ENCODE measurements at places on chromosomes 4 and X.
A peak's percentile ranks its signal among the peaks of the same experiment; 100 is the strongest.

DNA sequence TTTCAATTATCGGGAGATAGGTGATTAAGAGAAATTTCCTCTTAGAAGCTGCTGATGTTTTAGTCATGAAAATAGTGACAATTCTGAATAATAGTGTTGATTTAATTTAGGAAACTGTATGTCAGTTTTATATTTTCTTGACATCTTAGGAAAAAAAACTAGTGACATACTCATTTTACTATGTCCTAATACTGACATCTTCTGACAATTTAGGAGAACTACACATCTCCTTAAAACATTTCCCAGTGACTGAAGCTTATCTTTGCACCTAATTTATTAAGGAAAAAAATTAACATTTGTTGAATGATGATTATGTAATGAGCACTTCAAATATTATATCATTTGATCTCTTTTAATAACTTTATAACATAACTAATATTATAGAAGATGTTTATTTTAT, 42.0 kb upstream of the RBMXL3 start:
- peak; percentile 34 for DNase-seq

- no peak for DNase-seq
These were observed 64.8 kb downstream of the CD40LG start for GRCh38 chrX:136712650-136713310.

- DNase-seq: no peak
These were observed 38.6 kb downstream of the AR start for GRCh38 chrX:67582436-67582835.

- DNase-seq: no peak
These were observed 411.4 kb downstream of the GPAT3 start for GRCh38 chr4:83947125-83947829.

DNA sequence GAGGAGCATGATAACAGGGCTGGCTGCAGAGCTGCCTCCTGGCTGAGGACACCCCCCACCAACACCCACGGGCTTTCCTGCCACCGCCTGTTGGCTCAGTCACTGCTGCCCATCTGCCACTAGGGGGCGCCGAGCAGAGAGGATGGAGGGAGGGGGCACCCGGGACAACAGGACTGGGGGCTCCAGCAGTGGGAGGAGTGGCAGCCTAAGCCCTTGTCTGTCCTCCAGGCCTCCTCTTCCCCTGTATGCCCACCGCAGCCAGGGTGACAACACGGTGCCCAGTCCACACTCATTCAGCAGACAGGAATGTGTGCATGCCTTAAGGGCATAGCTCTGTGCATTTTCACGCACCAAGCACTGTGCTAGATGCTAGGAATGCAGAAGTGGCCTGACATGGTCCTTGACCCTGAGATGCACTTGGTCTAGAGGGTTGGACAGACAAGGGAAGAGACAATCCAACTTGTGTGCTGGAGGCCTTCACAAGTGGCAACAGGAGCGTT, 149.9 kb downstream of the AMMECR1 start:
- no peak for DNase-seq

DNA sequence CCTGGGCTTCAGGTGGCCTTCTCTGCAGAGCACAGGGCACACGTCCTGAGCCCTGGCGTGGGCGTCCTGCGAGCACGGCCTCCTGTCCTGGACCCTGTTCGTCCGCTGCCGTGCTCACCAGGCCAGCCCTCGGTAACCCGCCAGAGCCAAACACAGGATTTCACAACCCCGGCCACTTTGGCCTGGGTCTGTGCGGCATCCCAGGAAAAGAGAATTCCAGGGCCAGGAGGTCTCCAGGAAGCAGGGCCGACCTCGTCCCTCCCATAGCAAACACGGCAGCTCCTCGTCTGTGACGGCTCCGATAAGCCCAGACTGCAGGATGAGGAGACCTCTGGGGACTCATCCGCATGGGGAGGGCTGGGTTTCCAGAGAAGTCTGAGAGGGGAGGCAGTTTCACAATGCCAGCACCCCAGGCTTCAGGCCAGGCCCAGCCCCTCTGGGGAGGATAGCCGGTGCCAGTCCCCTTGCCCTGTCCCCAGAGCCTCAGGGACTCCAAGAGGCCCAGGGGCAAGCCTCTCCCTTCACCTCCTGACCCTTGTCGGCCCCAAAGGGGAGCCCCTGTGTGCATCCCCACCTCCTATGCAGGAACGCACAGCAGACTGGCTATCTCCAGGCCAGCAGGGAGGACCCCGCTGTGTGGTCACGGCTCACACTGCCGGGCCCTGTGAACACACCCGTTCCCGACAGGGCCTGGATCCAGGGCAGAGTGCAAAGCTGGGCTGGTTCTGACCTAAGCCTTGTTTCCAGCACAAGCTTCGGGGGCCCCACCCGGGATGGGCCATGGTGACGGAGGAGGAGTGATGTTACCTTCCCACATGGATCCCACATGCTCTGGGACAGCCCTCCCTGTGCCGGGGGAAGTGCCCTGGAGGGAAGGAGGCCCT, 22.3 kb upstream of the HTRA3 start:
- no peak for DNase-seq

- peak; percentile 91 for DNase-seq
These were observed 12.7 kb downstream of the ART3 start for GRCh38 chr4:76087007-76087769.

GRCh38 chrX:40637687-40638086, 9.7 kb downstream of the CXorf38 start:
- no peak for DNase-seq

GRCh38 chrX:106300239-106300638, 132.1 kb downstream of the PWWP3B start:
- no peak for DNase-seq

- no peak for DNase-seq
These were observed 76.7 kb downstream of the TAB3 start for GRCh38 chrX:30812326-30812725.

DNA sequence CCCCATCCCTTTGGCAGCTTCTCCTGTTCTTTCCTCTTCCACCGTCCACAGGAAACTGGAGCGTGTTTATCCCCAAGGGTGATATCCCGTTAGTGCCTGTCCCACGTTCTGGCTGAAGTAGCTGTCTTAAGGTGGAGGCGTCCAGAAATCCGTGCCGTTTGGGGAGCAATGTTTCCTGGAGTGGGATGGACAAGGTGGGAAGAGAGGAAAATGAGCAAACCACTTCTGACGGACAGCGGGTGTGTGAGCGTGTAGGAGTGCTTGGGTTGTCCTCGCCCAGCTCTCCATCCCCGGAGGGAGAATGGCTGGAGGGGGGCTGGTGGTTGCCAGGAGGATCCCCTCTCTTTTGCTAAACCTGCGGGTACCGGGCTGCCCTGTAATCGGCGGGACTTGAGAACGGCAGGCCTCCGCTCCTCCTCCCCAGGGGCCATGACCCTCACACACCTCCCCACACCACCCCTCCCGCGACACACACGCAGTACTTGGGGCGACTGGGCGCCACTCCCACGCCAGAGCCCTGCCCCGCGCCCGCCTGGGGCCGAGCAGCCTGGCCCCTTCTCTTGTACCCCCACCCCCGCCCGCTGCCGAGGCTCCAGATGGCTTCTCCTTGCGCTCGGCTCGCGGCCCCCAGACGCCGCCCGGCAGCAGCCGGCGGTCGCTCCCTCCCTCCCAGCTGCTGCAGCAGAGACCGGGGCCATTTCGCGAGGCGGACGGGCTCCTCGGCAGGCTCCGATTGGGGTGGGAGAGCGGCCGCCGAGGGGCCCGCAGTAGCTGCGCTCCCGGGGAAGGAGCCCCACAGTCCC, 13.9 kb upstream of the PRDM8 start:
- DNase-seq: peak; percentile 36

- DNase-seq: no peak
These were observed 197.8 kb downstream of the AFF2 start for GRCh38 chrX:148698221-148698620.

- no peak for DNase-seq
These were observed 941.2 kb upstream of the TENM3 start for GRCh38 chr4:181301735-181302710.

DNA sequence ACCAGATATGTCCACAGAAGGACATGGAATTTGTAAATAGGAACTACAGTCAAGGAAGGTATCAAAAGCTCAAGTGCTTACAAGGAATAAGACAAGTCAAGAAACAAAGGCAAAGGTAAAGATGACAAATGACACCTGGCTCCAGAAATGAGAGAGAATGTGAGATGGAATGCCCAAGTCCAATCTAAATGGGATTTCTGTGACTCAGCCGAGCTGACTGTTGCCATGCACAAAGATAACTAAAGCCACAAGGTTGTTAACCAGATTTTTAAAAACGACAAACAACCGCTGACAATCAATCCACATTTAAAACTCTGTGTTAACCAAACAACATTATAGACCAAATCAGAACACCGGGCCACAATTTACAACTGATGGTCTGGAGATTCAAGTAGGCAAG, 1.1 kb downstream of the NFXL1 start:
- no peak for DNase-seq

DNA sequence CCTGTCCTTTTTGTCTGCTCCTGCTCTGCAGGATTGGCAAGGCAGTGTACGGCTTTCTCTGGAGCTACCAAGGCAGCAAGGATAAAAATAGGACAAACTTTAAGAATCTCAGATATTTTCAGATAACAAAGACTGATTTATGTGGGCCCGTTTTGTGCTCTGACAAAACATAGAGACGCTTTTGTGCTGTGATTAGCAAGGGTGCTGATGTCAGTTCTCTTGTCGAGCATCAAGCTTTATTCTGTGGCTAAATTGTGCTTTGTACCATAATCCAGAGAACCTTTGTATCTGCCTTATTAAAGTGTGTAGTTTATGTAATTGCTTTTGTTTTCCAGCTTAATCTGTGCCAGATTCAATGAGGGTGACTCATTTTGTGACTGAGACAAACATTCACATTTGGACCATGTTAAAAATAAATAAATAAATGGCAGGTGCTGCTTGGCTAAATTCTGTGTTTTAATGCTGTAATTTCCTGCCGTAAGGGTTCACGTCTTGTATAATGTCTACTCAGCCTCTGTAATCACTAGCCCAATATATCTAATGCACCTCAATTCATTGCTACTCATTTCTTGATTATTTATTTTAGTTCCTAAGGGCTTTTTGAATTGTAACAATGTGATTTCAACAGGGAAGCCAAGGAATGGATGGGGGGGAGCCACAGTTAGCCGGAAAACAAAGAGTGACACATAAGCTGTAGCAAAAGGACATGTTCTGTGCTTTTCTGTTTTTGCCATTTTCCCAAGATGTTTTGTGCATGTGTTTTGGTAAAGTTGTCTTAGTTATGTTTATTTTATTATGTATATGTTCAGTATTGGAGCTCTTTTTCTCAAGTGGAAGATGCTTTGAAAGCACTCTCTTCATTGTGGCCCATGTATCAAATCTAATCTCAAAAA, 75.1 kb downstream of the GAB1 start:
- peak; percentile 99 for DNase-seq

- DNase-seq: no peak
These were observed 200.6 kb downstream of the CHIC2 start for GRCh38 chr4:53863736-53864365.

DNA sequence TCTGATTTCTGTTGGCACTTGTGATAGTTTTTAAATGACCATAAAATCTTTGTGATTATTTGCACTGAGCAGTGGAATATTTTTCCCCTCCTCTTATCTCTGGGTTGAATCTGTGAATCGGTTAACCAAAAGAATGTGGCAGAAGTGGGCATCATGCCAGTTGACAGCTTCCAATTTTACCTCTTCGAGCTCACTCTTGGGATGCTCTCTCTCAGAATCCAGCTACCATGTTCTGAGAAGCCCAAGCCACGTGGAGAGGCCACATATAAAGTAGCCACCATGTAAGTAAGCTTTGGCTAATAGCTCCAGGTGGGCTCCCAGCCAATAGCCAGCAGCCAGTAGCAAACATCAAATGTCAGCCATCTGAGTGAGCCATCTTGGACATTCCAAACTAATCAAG, 12.9 kb upstream of the WDR19 start:
- DNase-seq: no peak

DNA sequence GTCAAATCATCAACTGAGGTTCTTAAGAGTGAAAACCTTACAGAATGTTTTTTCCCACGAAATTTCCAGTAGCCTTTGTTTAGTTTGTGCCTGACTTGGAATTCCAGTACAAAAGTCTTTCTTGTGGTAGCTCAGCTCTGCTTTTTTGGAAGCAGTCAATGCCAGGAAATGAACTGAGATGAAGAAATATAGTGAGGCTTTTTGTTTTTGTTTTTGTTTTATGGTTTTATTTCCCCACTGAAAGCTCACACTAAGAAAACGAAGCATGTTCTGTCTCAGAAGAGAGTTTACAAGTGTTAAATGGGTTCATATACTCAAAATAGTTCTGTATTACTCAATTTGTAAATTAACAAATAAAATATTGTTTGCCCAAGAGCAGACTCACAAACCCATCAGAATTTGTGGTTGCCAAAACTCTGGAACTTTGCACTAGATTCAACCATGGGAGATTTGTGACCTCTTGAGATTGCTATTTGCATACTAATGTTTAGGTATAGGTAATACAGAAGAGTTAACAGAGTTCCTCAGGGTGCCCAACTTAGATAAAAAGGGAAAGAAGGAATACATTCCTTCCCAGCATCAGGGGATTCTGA, 1060.8 kb downstream of the FAT4 start:
- no peak for DNase-seq

DNA sequence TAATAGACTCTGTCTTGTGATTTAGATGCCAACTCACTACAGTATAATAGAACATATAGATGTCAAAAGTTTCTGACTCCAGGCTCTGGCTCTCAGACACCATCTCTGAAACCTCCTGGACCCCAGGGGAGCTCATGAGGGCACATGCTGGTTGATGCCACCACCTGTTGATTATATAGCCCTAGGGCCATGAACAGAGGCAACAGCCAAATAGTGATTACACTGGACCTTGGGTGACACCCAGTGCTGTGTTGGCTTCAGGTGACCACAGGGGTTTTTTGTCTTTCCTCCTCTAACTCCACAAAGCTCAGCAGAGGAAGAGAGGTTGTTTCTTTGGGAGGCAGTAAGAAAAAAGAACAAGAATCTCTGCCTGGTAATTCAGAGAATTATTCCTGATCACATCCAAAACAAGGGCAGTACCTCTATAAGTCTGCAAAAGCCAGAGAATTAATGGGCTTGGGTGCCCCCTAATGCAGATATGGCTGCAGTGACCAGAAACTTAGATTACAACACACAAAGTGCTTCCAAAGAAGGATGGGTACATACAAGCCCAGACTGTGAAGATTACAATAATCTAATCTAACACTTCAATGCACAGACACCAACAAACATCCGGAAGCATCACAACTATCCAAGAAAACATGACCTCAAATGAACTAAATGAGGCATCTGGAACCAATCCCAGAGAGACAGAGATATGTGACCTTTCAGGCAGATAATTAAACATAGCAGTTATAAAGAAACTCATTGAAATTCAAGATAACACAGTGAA, 1920.6 kb downstream of the ARAP2 start:
- DNase-seq: no peak

GRCh38 chr4:90580326-90580725, 453.1 kb downstream of the CCSER1 start:
- no peak for DNase-seq

Data from hippocampal formation (tissue), 2 donors.